ENCODE measurements at places on chromosomes 16 and 17.
A peak's percentile ranks its signal among the peaks of the same experiment; 100 is the strongest.

GRCh38 chr17:68103148-68103547 lies 67.6 kb downstream of the KPNA2 start:
- no peak for DNase-seq

DNA sequence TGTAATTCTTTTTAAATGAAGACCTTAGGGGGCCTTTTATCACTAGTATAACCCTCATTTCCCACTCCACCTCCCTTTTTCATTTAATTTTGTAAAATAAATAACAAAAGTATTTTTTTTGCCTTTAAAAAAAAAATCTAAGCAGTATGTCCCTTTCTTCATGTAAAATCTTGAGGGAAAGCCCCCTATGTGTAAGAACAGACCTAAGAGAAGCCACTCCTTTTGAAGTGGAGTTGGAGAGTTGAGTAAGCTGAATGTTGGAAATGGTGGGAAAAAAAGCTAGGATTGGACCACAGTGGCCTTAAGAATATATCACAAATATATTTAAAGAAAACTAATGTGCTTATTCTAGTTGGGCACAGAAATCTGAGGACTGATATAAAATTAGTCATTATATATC lies 44.5 kb upstream of the INTS2 start:
- DNase-seq = no peak

- no peak for DNase-seq
Measured at GRCh38 chr16:27746076-27746855, 196.3 kb downstream of the KATNIP start.

DNA sequence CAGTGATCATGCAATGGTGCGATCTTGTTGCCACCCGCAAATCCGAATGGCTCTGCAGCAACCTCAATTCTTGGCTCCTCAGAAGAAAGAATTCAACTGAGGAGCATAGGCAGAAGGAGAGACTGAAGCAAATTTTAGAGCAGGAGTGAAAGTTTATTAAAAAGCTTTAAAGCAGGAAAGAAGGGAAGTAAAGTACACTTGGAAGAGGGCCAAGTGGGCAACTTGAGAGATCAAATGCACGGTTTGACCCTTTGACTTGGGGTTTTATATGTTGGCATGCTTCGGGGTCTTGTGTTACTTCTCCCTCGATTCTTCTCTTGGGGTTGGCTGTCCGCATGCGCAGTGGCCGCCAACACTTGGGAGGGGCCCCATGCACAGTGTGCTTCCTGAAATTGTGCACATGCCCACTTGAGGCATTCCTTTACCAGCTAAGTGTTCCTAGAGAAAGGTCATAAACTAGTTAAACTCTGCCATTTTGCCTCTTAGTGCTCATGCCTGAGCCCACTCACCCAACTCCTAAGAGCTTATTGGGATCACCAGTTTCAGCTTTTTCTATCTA lies 36.7 kb downstream of the ZNRF1 start:
- no peak for DNase-seq

GRCh38 chr17:59329176-59330052 lies 2.0 kb upstream of the YPEL2 start:
- no peak for DNase-seq

DNA sequence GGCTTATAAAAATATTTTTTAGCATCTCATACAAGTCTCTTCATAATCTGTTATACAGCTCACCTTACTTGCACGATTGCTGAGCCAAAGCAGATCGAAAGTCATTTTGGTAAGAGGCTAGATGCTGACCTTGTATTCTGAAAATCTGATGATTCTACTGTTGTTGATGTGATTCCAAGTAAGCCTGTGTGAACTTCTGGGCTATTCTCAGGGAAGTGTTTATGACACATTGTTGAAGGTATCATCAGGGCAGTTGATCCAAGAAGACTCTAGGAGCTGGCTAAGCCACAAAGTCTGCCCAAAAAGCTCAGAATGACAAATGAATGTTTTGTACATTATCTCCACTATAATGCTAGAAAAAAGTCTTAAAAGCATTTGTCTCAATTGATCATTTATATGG lies 16.0 kb downstream of the OMG start:
- no peak for DNase-seq

GRCh38 chr16:82738699-82739098 lies 111.9 kb downstream of the CDH13 start:
- no peak for DNase-seq

DNA sequence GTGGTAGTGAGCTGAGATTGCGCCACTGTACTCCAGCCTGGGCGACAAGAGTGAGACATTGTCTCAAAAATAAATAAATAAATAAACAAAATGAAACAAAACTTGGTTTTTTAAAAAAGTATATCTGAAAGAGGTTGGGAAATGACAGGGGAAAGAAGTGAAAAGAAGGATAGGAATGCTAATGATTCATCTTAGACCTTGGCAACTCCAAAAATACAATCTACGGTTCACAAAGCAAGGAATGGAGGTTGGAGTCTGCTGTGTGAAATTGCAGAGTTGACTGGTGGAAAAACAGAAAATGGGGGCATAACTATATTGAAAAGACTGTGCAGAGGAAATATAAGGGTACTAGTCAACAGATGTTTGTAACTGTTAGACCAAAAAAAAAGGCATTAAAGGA lies 40.0 kb upstream of the CD300E start:
- DNase-seq = no peak

DNA sequence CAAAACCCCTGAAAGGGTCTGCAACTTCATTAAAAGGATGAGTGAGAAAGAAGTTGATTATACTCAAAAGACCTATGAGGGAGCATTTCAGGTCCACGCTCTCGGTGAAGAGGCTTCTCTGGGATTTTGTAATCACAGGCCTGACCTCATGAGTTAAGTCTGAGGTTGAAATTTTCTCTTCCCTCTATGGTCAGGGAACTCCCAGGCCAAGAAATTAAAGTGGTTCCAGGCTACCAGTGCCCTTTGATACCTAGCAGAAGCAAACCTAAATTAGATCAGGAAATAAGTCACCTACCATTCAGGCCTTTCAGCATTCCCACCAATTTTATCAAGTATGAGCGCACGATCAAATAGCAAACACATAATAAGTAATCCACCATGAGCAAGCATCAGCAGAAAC lies 27.9 kb downstream of the MBTD1 start:
- DNase-seq = no peak

DNA sequence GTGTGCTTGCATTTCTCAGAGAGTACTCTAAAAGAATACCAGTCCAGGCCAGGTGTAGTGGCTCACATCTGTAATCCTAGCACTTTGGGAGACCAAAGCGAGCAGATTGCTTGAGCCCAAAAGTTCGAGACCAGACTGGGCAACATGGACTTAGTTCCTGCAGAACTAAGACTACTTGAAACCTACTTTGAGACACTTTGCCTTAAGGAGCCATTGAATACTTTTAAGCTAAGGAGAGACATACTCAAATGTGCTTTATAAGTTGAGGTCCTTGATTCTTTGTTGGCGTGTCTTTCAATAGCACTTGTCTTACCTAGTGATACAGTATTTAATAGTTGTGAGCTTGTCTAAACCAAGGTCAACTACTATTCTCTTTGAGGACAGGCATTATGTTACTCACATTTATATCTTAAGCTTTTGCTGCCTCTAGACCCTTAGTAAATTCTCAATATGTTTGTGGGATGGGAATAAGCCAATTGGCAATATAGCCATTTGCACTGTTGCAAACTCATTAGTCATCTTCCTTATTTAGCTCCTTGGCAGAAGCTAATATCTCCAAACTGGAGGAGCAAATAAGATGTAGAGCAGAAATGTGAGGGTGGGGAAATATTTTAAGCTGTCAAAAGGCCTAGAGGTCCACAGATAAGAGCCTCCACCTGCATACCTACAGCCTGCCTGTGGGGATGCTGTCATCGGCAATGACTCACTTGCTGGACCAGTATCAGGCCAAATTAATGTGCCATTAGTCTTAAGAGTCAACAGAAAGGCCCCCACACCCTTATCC lies 16.3 kb downstream of the SCPEP1 start:
- no peak for DNase-seq

DNA sequence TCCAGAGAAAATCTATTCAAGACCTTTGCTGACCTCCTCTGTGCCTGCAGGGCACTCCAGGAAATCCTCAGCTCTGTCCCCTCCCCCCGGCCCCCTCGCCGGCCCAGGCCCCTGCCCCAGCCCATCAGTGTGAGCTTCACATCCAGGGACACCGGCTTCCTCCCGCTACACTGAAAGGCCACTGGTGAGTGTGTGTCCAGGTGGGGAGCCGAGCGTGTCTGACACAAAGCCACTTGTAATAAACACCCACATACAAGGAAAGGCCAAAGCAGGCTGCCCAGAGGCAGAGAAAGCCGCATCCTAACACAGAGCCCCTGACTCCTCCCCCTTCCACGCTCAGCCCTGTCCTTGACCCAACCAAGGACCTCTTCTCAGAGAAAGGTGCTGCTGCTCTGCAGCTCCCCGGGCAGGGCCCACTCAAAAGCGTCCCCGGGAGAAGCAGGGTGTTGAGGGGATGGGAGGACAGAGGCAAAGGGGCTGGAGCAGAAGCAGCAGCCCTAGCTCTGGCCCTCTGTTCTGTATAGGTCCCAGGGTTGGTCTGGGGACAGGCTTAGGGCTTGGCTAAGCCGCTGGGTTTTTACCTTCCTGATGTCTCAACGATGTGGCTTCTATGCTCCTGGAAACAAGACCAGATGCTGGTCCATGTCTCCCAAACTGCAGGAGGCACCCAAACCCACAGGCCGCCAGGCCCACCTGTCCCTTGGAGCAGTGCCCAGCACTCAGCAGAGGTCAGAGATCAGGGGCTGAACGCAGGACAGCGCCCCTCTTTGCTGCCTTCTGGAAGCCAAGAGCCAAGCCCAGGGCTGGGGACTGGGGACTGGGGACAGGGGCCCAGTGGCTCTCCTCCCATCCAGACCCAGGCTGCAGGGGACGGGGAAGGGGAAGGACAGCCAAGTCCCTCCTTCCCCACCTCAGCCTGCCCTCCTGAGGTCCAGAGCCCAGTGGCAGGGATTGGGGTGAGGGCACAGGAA lies 15.3 kb downstream of the MNT start:
- DNase-seq = no peak

DNA sequence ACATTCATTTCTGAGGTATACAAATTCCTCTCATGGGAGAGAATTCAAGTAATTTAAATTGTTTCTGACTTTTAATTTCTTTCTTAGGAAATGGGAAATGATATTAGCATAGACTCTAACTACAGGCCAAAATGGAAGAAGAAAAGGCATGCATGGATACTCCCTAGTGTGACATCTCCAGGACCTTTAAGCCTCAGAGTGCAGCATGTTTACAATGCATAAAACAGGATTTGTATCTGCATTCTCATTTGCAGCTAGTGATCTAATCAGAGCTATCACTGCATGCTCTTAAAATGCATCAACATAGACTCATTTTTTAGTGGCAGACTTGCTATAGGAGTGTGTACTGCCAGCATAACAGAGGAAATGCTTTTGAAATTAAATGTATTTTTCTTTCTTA lies 224.6 kb upstream of the GOT2 start:
- DNase-seq = no peak

DNA sequence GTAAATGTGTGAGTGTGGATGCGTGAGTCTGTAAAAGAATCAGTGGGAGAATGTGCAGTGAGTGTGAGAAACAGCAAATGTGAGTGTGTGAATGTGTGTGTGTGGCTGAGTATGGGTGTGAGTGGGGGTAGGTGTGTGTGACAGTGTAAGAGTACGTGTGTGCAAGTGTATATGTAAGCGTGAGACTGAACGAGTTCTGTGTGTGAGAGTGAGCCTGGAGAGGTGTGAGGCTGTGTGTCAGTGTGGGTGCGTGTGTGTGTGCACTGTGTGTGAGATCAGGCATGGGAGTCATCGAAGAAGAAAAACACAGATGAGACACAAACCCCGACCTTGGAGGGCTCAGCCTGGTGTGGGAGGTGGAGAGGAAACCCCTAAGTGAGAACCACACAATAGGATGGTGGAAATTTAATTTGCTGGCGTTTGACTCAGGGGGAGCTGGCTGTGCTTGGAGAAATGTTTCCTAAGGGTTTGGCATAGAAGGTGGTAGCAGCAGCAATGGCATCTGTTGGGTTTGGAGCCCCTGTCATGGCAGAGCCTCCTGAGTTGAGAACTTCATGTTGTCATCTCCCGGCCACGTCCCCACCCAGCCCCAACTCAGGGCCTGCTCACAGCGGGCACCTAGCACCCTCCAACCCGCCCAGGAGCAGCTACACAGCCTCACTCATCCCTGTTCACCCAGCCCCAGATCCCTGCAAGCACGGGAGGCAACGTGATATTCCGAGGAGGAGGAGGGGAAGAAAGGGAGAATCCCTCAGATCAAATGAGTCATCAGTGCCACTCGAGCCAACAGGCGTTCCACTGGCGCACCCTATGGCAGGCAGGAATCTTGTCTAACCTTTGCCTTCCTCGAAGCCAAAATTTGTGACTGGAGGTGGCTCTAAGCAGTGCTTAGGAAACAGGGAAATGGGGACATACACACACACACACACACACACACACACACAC lies 14.3 kb upstream of the NUBP1 start:
- no peak for DNase-seq

- DNase-seq = no peak
Measured at GRCh38 chr17:59527931-59528330, 37.5 kb upstream of the DHX40 start.

GRCh38 chr17:65561452-65562205 lies at the start of gene AXIN2:
Gene AXIN2, minus strand, starts transcription at chr17:65561648. Its CDS starts 3,028 bp downstream, at chr17:65558620.
- peak; percentile 56 for DNase-seq

GRCh38 chr17:28189667-28190066 lies 129.3 kb upstream of the TMEM97 start:
- DNase-seq = no peak

DNA sequence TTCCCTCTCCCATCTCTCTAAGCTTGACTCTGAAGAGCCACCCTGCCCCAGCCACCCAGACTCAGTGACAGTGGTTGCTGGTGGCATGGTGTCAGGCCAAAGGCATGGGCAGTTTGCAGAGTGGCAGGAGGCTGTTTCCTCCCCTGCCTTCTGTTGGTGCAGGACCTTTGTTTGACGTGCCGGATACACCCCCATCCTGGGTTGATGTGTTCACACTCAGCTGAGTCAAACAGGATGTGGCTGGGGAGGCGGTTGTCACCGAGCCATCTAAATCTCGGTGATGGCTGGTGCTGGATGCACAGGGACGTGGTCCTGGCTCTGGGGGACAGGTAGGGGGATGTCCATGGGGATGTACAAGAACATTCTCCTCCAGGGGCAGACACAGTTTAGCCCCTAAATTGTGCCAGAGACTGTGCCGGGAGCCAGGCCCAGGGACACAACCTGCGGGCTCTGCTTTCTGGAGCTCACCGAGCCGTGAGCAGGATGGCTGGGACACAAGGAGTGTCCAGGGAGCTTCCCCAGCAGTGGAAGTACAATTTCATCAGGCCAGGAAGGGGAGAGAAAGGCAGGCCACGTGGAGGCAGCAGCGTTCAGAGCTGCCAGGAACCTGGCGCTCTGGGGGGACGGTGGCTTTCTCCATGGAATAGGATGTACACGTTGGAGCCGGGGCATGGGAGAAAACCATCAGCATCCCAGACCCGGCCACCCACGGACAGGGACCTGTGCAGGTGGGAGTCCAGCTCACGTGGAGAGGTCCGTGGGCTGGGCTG lies 264.2 kb downstream of the SEC14L1 start:
- peak; percentile 66 for DNase-seq

GRCh38 chr16:62741692-62742091 lies 705.5 kb upstream of the CDH8 start:
- DNase-seq = no peak
